ENCODE measurements at places on chromosomes 4 and X.

GRCh38 chrX:106774981-106775380 lies 27.5 kb upstream of the TBC1D8B start:
- DNase-seq: no peak

DNA sequence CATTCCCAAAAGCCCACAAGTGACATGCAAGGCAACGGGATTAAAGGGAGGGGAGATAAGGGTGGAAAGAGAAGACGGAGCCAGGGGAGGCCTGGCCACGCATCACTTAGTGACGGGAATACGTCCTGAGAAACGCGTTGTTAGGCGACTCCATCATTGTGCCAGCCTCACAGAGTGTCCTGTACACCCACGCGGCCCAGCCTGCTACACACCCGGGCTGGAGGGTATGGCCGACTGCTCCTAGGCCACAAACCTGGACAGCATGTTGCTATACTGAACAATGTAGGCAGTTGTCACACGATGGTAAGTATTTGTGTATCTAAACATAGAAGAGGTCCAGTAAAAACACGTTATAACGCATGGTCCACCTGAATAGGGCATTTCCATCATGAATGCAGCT lies 23.4 kb downstream of the NSG1 start:
- DNase-seq: no peak

GRCh38 chr4:21742326-21742725 lies 206.2 kb downstream of the KCNIP4 start:
- DNase-seq: no peak

- no peak for DNase-seq
Observed at GRCh38 chrX:54093571-54093970, 49.3 kb upstream of the PHF8 start.

DNA sequence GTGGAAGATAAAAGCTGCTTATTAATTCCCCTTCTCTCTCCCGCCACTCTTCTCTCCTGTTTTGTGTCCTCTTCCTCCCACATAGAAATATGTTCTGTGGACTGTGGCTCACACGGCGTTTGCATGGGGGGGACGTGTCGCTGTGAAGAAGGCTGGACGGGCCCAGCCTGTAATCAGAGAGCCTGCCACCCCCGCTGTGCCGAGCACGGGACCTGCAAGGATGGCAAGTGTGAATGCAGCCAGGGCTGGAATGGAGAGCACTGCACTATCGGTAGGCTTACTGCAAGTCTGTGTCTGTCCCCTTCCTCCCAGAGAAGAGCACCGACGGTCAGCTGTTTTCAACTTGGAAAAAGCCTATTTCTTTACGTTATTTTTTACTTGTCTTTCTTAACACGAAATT lies 229.1 kb downstream of the DCTD start:
- DNase-seq: no peak

GRCh38 chr4:11070813-11071212 lies 357.9 kb downstream of the HS3ST1 start:
- no peak for DNase-seq

- DNase-seq: no peak
Observed at GRCh38 chr4:88881227-88881569, 175.8 kb downstream of the FAM13A start.

DNA sequence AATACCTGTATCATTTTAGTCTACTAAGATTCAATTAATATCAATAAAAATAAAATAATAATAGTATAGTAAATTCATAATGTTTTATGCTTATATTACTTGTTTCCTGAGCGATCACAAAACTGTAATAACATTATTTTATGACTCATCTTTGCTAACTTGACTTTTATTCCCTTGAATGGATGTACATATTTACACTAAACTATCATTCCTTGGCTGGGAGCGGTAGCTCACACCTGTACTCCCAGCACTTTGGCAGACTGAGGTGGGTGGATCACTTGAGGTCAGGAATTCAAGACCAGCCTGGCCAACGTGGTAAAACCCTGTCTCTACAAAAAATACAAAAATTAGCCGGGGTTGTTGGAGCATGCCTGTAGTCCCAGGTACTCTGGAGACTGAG lies 104.0 kb upstream of the SLC34A2 start:
- no peak for DNase-seq

DNA sequence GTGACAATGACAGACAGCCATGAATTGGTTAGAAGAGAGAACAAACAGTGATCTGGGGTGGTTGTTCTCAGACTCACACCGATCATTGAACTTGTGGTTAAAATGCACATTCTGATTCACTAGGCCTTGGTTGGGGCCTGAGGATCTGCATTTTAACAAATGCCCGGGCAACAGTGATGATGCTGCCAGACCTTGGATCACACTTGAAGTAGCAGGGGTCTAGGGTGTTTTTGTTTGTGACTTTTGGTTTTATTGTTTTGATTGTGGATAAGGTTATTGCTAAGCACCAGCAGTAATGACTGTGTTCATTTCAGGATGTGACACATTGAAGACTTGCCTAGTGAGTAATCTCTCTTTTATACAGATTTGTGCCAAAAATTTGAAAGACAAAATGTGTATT lies 36.5 kb downstream of the TXLNG start:
- no peak for DNase-seq

- no peak for DNase-seq
Observed at GRCh38 chr4:15677507-15677988, 4.1 kb upstream of the FAM200B start.

GRCh38 chrX:67570839-67571238 lies 27.0 kb downstream of the AR start:
- DNase-seq: no peak

GRCh38 chrX:110588164-110588563 lies 207.5 kb downstream of the CHRDL1 start:
- no peak for DNase-seq

DNA sequence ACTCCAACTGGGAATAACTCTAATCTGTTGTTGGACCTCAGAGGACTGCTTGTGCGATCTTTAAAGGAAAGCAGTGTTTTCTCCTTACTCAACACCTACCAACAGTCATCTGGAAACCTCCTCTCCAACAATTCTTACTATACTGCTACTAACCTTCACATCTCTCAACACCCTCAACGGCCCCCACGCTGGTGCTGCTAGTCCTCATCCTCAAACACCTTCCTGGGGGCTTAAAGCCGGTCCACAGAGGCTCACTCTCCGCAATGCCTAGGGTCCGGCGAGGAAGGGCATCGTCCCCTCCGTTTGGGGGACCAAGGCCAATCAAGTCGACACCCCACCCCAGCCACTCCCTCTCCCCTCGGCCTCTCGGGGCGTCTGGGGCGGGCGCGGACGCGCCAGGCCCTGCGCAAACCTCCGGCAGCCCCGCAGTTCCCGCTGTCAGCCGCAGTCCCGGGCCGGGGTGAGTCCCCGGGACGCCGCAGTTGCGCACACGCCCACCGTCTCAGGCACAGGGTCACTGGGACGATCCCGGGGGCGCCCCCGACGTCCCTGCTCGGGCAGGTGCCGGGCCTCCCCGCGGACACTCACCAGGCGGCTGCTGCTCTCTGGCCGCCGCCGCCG lies 418 bp downstream of the TAB3 start:
- DNase-seq: no peak

DNA sequence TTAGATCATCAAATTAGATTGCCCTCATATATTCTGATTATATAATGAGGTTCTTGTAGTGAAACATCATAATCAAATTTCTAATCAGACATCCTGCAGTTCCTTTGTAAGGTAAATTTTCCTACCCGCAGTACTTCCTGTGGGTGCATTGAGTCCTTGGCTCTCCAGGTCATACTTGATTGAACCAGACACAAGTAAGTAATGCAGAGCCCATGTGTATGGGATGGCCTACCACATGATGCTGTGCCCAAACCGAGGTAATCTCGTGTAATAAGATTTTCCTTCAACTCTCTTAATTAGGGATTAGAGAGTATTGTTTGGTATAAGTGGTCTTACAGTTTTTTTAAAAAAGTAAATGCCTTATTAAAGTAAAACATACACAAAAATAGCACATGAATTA lies 1841.8 kb downstream of the PCDH7 start:
- no peak for DNase-seq

DNA sequence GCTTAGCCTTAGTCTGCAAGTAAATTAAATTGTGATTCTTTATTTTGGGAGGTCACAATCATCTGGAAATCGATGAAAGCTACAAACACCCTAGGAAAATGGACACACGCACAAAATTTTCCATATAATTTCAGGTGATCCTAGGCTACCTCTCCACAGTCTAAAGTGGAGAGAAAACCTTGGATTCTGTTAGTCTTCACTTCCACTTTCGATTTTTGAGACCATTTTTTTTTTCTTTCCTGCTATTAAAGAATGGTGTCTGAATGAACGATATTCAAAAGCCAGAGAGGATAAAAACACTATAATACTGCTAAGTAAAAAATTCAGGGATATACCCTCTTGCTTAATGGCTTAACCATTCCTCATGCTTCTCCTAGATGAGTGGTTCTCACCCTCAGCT lies 1.7 kb downstream of the FBXL5 start:
- no peak for DNase-seq

DNA sequence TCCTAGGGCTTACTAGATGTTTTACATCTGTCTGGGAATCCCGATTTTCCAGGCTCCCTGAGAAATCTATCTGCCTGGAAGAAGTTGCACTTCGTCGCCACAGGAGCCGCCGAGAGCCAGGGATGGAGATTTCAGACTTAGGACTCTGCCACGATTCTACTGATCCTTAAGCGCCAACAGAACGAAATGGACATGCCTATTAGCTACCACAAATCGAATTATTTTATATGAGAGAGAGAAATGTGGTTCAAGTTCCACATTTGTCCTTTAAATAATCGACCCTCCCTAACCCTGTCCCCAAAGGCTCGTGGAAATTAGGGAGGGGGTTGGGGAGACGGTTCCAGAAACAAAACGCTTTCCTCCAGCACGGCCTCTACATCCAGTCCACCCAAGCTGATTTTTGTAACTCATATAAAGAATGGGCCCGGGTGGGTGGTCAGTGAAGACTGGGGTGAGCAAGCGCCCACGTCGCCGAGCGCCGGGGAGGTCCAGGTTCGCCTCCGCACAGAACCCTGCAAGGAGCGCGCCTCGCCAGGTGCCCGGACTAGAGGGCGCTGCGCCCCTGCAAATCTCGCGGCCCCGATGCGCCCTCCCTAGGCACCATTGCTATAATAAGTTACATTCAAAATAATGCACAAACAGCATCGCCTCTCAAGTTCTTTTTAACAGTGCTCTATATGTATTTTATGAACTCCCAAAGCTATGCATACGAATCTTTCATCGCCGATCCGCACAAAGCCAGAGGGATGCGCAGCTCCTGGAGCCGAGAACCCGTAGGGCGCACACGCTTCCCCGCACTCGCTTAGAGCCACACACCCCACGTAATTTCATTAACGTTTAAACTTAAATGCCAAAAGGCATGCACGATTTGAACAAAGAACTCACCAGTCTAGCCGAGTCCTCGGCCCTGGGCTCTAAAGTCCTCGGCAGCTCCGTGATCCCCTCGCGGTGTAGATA lies 2.1 kb upstream of the FAT1 start:
- DNase-seq: peak; percentile 90

DNA sequence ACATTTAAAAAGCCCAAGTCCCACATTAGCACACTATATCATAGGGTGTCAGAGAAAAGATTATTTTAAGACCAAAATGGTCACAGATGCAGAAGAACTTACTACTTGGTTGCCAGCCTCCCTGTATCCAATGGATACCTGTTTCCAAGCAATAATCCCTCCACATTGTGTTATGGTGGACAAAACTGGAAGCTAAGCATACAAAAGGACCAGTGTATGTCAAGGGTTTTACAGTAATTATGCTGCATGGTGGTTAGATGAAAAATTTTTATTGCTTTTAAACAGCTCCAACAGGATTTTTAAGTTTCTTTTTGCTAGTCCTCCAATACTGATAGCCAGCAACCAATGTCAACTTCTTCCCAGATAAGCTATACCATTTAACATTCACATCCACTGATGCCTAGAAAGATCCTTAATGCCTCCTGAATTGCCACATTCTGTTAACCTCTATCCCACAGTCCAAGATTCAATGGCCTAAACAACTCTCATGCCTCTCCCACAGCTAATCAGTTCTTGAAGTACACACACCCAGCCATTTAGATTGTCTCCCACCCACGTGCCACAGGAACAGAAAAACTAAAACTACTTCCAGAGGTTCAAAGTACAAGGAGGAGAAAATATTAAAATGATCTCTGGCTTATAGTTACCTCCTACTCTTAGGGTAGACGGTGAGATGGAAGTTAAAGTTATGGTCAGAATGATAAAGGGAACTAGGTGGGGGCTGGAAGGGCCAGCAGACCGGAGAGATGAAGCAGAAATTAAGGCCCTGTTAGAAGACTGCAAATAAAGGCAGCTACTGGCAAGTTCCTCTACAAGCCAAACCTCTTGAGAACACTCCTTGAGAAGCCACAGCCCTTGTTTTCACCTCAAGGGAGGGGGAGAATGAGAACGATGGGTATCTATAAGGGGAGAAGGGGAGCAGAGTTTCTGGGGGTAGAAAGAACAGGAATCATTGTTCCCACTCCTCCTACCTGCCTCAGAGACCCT lies 5.5 kb downstream of the MED14 start:
- DNase-seq: no peak

All from left forelimb (tissue), 1 donor.